ENCODE measurements at places on chromosomes 5 and 9.

DNA sequence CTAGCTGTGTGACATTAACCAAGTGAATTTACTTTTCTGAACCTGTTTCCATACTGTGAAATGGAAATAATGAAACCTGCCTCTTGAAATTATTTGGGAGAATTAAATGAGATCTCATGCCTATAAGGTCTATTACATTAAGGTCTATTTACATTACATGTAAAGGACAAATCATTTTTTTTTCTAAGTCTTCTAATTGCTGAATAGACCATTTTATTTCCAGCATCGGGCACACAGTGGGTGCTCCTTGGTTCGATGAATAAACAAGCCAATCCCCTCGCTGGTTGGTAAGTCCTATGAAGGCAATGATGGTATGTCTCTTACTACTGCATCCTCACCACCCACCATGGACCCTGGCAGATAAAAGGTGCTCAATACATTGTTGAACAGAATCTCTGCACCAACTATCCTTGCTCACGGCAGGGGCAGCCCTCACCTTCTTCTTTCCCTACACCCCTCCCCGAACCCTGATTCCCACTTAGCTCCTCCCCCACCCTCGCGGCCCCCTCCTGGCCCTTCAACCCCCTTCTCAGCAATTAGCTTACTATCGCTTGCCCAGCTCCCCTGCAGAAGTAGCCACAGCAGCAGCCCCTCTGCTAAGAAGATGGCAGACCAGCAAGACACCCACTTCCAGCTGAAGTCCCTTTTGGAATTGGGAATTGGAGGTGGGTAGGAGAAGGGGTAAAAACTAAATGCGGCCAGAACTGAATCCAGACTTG is 3.0 kb downstream of the PCDH1 start:
- no peak for DNase-seq

DNA sequence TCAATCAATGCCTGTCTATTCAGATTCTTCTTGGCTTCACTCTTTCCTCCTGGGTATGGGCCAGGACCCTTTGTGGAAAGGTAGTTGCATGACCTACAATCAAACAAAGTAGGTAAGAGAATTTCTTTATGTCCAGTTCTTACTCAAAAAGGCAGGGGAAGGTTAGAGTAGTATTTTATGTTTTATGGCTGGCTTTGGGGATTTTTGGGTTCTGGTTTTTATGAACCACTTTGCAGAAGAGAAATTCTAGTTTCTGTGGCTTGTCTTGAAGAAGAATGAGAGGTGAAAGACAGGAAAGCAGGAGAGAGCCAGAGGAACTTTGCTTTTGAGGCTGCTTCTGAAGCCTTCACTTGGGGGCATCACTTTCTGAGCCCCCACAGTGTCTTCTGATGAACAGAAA is 14.7 kb upstream of the CRHBP start:
- DNase-seq = no peak

GRCh38 chr9:130030651-130031127 is 12.3 kb downstream of the FNBP1 start:
- DNase-seq = no peak

DNA sequence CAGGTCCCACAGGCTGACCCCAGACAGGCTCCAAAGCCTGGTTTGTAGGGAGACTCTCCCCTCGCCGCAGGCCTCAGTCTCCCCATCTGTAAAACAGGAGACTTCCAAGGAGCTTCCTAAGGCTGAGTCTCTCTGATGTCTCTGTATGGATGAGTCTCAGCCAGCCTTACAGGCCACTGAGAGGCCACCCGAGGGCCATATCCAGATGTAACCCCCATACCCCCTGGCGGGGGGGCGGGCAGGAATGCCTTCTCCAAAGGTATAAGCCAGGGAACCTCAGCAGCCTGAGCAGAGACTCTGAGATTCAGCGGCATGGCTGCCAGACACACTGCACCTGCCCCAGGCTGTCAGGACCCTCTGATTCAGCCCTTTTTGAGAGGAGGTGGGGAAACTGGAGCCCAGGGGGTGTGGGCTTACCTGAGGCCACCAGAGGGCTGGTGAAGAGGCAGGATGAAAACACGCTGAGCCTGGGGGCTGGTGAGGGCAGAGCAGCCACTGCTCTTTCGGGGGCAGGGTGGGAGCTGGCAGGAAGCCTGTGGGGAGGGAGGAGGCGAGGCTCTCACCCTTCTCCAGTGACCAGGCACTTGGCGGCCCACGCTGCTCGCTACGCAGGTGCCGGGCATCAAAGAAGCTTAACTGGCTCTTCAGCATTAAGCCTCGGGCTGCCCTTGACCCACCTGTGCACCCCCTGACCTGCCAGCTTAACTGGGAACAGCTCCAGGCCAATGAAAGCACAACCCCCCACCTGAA is 5.5 kb upstream of the SUSD3 start:
- DNase-seq = no peak

DNA sequence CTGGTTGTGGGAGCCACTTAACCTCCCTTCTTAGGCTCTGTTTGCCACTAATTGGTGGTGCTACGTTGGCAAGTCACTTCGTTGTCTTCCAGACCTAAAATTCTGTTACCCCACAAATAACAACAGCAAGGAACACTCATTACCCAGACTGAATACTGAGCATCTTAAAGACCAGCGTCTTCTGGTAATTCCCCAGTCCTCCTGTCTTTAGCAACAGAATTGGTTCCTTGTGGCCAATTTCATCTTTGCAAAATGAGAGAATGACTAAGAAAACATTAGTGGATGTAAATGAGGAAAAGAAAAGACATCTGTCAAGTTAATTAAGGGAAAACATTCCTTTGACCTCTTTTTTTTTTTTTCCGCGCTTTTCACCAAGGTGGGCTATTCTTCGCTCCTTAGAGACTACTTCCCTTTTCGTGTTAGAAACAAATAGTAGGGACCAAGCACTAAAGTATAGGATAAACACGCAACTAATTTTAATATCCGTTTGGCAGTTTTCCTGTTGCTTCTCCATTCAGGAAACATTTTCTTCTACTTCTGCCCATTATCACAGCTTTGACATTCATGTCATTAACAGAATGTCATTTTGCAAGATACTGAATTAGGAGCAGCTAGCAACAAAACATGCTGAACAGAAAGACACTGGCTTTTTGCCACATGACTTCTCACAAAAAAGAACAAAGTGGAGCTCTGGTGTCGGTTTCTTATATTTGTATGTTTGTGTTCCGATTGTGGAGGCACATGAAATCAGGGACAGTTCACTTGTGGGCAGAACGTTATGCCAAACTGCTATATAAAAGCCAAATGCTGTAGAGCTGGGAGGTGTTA is 154.2 kb downstream of the CD180 start:
- no peak for DNase-seq

DNA sequence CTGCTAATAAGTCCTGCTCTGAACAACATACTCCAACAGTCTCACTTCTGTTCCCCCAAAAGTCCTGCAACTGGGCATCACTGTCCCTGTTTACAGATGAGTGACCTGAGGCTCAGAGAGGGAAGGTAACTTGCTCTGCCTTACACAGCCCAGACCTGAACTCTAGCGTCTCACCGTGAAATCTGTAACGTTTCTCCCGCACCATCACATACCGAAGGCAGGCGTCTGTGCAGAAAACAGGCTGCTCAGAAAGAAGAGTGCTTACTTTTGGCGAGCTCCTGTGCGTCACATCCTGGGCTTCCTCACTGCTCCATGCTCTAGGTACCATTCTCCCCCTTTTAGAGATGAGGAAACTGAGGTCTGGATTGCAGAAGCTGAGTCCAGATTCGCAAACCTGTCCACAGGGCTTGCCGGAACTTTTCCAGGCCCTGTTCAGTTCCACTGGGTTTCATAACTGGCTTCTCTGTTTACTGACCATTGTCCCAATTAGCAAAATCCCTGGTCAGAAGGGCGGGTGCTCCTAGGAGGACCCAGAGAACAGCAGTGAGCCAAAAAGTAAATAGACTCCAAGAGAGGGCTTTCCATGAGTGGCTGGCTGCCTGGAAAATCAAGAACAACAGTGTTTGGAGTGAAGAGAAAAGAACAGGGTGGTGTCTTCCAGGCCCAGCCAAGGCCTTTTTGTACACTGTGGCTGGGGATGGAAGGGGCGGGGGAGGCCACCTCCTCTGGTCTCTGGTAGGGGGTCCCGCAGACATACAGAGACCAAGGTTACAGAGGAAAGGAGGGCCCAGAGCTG is 27.1 kb downstream of the GSN start:
- no peak for DNase-seq

GRCh38 chr9:32942755-32943460 is 58.5 kb downstream of the APTX start:
- no peak for DNase-seq

- no peak for DNase-seq
Observed at GRCh38 chr9:33117306-33117705, 40.8 kb upstream of the SMU1 start.

DNA sequence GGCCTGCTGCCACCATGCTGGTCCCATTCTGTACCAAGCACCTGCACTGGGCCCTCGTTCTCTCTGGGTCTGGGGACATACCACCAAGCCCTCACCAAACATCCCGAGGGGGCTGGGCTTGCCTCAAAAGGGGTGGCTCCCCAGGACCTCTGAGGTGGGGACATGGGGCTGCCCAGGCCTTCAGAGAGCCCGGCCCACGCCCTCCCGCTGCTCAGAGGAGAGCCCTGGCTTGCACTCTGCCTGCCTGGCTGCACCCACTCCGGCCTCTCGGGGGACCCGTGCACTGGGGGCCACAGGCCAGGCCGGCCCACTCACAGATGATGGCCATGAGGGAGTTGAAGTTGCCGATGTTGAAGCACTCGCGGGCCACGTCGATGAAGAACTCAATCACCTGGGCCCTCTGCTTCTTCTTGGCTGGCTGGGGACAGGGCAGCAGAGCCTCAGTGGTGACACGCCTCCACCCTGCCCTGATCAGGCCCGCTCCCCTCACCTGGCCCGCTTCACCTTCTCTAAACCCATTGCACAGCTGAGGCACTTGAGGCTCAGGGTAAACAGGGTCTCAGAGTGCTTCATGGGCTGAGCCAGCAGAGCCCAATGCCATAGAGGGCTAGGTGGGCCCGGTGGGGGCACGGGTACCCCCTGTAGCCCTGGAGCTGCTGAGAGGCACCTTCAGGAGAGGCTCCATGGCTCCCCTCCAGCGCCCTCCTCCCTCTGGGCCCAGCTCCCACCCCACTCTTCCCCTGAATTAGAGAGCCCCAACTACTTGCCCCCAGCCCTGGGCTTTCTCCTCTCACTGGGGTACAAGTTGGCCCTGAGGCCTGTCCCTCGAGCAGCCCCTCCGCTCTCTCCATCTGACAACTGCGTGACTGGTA is 47.7 kb upstream of the RNF130 start:
- no peak for DNase-seq

GRCh38 chr9:135649508-135649907 is 10.2 kb upstream of the GLT6D1 start:
- no peak for DNase-seq

GRCh38 chr5:178340637-178341036 is 108.0 kb upstream of the PHYKPL start:
- DNase-seq = no peak

GRCh38 chr9:15935661-15936305 is 382.9 kb downstream of the CCDC171 start:
- no peak for DNase-seq

DNA sequence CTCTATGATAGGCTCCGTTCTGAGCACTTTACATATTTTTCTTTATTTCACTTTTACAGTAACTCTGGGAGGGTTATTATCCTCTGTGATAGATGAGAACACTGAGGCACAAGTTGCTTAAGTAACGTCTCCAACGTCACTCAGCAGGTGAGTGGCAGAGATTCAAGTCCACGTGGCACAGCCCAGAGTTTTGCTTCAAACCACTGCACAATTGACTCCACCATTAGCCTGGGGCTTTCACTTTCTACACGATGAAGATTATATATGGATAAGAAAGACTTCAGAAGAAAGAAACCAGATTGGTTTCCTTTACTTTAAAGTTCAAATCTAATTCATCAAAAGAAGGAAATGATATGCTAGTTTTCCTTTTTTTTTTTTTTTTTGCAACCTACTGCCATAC is 245.9 kb downstream of the SYK start:
- peak; percentile 51 for DNase-seq

- DNase-seq = no peak
Observed at GRCh38 chr9:37508834-37509206, 23.1 kb downstream of the POLR1E start.

DNA sequence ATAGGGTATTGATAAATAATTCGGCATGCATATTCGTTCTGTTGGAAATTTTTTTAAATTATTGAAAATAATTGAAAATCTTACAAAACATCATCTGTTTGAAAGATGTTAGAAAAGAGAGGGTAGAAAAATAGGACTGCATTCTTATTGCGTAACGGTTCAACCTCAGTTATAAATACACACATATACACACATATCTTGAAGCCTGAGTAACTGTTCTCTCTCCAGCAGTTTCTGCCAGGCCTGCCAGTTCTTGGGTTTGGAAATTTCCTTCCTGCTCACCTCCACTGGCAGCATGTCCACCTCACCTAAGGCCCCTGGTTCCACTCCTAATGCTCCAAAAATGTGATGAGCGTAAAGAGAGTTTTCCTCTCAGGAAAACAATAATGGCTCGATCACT is 9.1 kb downstream of the SPATA31E1 start:
- DNase-seq = no peak

GRCh38 chr9:107263289-107263688 is 19.8 kb upstream of the RAD23B start:
- DNase-seq = no peak

DNA sequence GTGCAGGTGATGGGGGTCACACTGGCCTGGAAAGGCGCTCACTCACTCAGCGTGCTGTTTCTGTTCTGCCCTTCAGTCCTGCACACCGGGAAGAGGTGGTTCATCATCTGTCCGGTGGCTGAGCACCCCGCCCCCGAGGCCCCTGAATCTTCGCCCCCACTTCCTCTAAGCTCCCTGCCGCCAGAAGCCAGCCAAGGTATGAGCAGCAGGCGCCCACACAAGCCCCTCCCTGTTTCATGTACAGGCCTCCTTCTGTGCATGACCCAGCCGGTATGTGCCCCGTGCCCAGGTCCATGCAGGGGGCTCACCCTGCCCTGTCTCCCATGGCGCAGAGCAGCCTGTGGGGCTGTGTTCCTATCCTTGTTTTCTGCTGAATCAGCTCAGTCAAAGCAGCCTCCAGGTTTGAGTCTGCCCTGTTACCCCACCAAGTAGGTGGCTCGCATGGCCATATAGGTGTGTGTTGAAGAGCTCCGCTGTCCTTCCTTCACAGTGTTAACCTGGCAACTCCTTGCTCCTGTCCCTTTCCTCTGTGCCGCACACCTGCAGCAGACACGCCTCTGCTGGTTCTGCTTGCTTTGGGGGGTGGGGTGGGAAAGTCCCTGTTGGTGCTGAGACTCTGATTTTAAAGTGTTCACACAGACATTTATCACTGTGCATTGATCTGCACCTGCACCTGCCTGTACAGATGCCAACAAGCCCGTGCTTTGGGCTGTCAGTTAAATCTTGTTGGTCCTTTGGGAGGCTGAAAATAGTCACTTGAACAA is 84.8 kb downstream of the WNK2 start:
- peak; percentile 9 for DNase-seq

GRCh38 chr5:83577036-83577636 is 105.6 kb downstream of the VCAN start:
- no peak for DNase-seq

DNA sequence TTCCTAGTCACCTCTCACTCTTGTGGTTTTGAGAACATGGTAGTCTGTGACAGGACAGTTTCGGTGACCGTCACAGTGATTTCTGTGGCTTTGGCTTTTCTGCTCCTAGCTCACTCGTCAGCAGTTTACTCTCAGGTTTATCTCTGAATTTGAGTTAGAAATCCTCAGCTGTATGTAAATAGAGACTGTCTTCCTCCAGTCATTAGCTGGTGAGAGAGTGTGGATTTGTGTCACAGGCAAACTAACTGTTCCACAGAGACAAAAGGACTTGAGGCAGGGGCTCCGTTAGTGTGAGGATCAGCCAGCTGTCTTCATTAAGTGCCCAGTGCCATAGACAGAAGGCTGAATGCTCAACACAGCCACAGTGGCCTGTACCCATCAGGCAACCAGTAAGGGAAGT is 131.4 kb downstream of the CD180 start:
- no peak for DNase-seq
